ENCODE measurements at places on chromosomes 4 and X.

GRCh38 chr4:1401409-1402020 is 4.7 kb downstream of the NKX1-1 start:
- DNase-seq = peak; percentile 30

GRCh38 chrX:68894513-68895340 is 65.9 kb downstream of the EFNB1 start:
- DNase-seq = peak; percentile 67

GRCh38 chr4:94826206-94826605 is 68.5 kb downstream of the BMPR1B start:
- peak; percentile 50 for DNase-seq

- no peak for DNase-seq
Measured at GRCh38 chrX:11180571-11180970, 69.4 kb downstream of the HCCS start.

- DNase-seq = no peak
Measured at GRCh38 chr4:1948892-1949436, 59.8 kb downstream of the NELFA start.

- no peak for DNase-seq
Measured at GRCh38 chr4:14596904-14597303, 405.4 kb upstream of the CPEB2 start.

DNA sequence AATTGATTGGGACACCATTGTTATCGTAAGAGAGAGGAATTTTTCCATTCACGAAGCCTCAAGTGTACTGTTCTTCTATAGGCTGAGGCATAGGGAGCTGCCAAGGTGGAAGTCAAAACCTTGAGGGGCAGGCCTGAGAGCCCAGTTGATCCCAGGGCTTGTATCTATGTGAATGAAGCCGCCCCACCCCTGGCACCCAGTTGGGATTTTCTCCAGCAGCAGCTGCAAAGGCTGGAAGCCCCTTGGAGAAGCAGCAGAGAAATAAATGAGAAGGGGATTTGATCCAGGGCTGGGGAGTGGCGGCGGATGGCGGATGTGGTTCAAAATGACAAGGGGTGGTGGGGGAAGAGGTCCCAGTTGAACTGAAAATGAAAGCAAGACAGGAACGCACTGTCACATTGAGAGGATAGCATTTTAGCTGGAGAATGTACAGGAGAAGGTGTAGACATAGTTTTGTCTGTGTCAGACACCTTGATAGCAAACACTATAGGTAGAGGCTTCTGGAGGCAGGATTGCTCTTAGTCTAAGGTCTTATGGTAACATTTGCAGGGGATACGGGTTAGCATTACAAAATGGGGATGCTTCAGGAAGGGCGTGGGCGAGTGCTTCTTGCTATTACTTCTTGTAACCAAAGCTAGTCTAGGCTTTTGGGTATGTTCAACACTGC is 32.6 kb downstream of the DOCK11 start:
- no peak for DNase-seq

DNA sequence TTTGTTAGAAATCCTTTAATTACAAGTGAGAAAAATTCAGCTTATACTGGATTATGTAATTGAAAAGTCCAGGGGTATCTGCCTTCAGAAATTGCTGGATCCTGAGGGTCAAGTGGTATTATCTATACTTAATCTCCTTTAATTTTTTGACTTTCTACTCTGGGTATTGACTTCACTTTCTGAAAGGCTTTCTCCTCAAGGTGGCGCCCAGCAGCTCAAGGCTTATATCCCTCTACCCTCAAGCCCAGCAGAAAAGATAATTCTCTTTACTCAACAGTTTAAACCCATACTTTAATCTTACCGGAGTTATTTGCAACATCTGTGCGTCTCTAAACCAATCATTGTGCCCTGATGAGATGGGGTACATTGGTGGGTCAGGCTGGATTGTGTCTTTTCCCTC is 129.5 kb downstream of the LARP7 start:
- DNase-seq = no peak

DNA sequence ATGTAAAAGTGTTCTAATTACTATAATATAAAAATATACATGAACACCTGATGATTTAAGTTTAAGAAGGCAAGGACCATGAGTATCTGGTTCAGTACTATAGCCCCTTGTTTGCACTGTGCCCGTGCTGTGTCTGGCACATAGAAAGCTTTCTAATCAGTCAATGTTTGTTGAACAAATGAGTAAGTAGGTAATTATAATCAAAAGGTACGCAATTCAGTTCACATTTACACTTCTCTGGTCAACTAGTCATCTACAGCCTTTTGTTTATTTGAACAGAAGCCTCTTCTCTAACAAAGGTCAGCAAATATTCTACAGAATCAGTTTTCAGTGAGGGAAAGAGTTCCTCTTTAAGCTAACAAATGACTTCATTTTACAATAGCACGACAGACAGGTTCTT is 523.3 kb downstream of the SMARCA1 start:
- DNase-seq = no peak

- peak; percentile 85 for DNase-seq
Measured at GRCh38 chrX:73562984-73563737, at the start of gene CHIC1. Gene CHIC1 (plus strand): TSS chrX:73563197. CDS start chrX:73563285, 88 bp downstream.

DNA sequence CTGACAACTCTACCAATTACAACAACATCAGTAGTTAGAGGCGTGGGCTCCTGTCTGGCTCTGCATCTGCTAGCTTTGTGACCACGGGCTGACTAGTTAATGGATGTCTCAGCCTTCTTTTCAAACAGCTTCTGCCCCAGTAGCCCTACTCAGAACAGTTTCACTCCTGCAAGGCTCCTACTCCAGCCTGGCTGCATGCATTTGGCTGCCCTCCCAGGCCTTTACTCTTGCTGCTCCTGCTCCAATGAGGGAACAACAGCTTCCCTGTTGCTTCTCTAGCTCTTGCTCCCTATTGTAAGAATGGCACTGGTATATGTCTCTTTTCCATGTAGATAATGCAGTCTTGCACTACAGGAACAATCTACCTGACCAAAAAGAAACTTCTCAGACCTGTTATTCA is 93.3 kb downstream of the TTC29 start:
- DNase-seq = no peak

GRCh38 chr4:10024303-10024702 is 3.0 kb upstream of the SLC2A9 start:
- DNase-seq = peak; percentile 15

GRCh38 chrX:132219343-132219768 is at the start of gene RAP2C:
Gene RAP2C (minus strand): TSS chrX:132219447. CDS start chrX:132217268, 2,179 bp downstream.
- DNase-seq = peak; percentile 65

DNA sequence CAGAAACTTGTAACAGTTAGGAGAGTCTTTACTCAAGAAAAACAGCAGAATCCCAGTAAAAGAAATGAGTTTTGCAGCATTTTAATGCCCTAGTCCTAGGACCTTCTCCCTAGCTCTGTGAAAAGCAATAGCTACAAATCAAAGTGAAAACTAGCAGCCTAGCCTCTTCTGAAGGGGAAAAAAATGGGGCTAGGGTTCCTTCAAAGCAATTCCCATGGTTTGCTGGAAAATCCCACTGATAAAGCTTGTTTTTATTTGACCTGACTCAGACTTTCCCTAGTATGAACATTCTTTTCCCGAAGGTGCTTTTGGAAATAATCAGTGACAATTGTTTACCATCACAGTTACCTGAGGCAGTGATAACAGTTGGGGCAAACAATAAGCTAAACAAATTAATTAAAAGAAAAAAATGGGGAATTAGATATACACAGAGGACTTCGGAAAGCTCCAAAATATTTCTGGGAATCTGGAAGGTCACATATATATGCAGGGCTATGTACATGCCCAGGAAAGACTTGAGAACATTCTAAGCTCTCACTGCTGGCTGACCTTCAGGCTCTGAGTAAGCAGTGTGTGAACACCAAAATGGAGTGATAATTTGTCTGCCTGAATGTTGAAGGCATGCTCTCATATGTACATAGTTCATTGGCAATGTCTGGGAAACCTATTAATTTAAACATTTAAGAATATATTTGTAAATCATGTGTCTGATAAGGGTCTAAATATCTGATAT is 285.9 kb downstream of the KCTD8 start:
- DNase-seq = no peak

DNA sequence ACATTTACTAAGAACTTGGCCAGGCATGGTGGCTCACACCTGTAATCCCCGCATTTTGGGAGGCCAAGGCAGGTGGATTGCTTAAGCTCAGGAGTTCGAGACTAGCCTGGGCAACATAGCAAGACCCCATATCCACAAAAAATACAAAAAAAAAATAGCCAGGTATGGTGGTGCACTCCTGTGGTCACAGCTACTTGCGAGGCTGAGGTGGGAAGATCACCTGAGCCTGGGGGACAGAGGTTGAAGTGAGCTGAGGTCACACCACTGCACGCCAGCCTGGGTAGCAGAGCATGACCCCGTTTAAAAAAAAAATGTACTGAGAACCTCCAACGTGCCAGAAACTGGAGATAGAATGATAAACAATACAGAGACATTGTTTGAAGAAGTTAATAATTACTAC is 8.0 kb downstream of the OPRPN start:
- DNase-seq = no peak

GRCh38 chr4:35883108-35883507 is 361.2 kb downstream of the ARAP2 start:
- DNase-seq = no peak

GRCh38 chrX:139112432-139112831 is 400.9 kb upstream of the FGF13 start:
- no peak for DNase-seq

GRCh38 chrX:87140800-87141483 is 376.7 kb upstream of the KLHL4 start:
- no peak for DNase-seq

DNA sequence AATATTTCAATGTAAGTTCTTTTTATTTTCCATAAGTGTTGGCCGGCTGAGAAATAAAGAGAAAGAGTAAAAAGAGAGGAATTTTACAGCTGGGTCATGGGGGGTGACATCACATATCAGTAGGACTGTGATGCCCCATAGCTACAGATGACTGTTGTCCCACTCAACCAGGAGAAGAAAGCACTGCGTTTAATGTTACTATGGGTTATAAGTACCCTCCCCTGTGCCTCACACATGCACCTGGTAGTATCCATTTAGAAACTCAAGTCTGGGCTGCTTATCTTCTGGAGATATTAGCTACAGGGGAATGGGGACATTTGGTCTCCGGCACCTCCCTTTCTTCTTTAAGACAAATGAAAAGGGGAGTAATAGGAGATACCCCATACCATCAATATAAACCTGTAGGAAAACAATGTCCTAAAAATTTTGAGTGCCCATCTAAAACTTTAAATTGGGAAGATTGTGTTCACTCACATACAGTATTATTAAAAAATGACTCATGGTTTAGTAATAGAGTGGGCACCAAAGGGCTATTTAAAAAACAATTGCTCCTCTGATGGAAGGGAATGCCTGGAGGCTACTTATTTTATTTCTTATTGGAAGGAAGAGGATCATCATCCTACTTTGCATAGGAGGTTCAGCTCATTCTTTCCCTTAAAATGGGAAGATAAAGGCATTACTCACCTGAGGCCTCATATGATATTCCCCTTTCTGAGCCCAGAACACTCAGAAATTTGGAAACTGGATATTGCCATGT is 18.2 kb downstream of the UGT2B11 start:
- no peak for DNase-seq

GRCh38 chr4:176635372-176636261 is 157.1 kb downstream of the VEGFC start:
- no peak for DNase-seq

- no peak for DNase-seq
Measured at GRCh38 chr4:123585111-123585510, 188.5 kb downstream of the SPRY1 start.

GRCh38 chr4:169040559-169041261 is 30.7 kb upstream of the CBR4 start:
- no peak for DNase-seq

- DNase-seq = no peak
Measured at GRCh38 chr4:184860018-184860779, 34.4 kb upstream of the ACSL1 start.

GRCh38 chr4:176780995-176781738 is 11.6 kb downstream of the VEGFC start:
- no peak for DNase-seq

- DNase-seq = peak; percentile 68
Measured at GRCh38 chrX:138756234-138756633, 44.7 kb upstream of the FGF13 start.

- no peak for DNase-seq
Measured at GRCh38 chrX:22032084-22032483, at the start of gene PHEX. Gene PHEX (plus strand): TSS chrX:22032325. CDS start chrX:22033006, 681 bp downstream.

- no peak for DNase-seq
Measured at GRCh38 chrX:153593811-153594500, 5.0 kb downstream of the CCNQ start.

DNA sequence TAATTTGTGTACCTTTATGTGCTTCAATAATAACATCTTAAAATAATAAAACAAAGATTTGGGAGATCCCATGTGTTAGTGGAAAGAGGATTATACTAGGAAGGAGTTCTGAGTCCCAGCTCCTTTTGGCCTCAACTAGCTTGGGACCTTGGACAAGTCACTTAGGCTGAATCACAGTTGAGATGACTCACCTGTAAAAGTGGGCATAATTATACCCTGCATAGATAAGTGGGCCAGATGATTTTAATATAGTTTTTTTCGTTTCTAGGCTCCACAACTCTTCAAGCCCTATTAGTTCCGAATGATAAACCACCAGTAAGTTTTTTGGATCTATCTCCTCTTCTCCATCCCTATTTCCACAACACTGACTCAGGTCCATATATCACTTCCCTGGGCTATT is 131.8 kb downstream of the ENOX2 start:
- DNase-seq = no peak

- no peak for DNase-seq
Measured at GRCh38 chrX:95974096-95974470, 710.6 kb upstream of the DIAPH2 start.

- no peak for DNase-seq
Measured at GRCh38 chrX:123742440-123742839, 9.6 kb upstream of the THOC2 start.

- DNase-seq = no peak
Measured at GRCh38 chr4:169385376-169385775, 114.6 kb upstream of the SH3RF1 start.

DNA sequence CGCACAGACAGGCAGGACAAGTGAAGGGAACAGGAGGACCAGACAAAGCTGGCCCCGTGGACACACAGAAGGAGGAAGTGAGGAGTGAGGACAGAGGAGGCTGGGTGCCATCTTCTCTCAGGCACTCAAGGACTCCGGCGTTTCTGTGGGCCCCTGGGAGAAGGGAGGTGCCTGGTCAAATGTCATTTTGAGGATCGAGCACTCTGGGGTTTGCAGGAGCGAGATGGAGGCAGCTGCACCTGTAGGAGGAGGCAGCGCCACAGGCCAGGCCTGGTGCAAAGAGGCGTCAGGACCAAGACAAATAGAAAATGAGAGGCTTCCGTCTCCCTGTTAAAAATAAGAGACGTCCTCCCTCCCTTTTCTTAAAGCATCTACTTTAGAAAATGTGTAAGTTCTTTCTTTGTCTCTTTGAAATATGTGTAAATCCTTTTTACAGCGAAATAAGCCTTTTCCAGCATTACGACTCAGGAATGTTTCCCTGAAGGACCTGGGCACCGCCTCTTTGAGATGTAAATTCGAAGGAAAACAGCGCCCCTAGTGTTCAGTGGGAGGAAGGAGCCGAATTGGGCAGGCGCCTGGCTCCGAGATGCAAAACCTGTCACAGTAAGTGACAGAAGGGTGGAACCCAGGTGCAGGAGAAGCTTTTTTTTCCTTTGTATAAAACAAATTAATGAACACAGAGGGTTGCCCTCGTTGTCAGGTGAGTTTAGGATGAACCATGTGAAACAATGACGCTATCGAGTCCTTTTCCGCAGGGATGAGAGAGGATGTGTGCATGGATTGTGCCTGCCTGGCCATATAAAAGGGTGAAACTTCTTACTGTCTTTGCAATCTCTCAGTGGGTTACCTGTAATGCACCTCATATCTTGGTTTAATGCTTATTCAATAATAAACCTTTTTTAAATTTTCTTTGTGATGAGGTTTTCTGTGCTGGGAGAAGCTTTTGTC is 1.4 kb upstream of the C4orf50 start:
- DNase-seq = no peak
